Fibroblast of the conjunctiva (primary cell): ENCODE measurements at places on chromosomes 16 and 17.

DNA sequence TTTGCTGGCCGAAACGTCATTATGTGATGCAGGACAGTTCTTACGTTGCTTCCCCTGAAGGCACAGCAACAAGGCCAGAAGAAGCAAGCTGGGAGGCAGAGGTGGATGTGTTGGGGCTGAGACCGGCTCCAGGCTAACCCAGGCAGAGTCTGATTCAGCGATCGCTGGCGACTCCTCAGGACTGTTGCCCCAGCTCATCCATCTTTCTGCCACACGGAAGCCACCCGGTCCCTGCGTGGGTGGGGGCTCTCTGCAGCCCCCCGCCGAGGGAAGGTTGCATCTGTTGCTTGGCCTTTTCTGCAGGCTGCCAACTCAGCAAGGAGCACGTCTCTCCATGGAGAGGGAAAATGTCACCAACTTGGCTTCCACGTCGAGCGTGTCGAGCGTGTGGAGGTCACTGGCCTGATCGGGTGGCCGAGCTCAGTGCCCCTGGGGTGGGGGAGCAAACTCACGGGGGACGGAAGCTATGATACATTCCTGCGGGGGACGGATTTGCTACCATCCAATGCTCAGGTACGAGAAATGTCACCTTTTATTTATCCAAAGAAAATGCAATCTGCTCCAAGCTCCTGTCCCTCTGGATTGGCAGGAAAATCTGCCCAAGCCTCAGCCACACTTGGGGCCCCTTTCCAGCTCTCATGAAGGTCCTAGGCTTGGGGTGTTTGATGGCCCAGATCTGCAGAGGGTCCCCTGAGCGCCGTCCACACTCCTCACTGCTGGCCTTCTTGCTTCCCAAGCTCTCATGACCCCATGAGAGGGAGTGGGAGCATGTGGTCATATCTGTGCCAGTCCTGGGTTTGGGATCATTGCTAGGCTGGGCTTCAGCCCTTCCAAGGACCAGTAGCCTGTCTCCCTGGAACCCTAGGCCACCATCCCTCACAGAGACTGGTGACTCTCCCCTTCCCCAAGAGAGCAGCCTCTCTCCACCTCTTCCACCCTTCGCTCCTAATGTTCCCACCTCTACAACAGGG is 69.4 kb downstream of the RPH3AL start:
- no peak for DNase-seq

GRCh38 chr17:57436565-57436964 is 180.2 kb downstream of the MSI2 start:
- DNase-seq, result no peak

GRCh38 chr16:28879261-28879840 is 1.1 kb downstream of the ATP2A1 start:
- no peak for DNase-seq

- DNase-seq, result no peak
Measured at GRCh38 chr17:32609884-32610650, 123.3 kb downstream of the CDK5R1 start.

GRCh38 chr16:14658063-14658462 is 25.3 kb downstream of the BFAR start:
- no peak for DNase-seq

GRCh38 chr17:1232786-1233185 is 37.5 kb upstream of the BHLHA9 start:
- DNase-seq, result no peak

DNA sequence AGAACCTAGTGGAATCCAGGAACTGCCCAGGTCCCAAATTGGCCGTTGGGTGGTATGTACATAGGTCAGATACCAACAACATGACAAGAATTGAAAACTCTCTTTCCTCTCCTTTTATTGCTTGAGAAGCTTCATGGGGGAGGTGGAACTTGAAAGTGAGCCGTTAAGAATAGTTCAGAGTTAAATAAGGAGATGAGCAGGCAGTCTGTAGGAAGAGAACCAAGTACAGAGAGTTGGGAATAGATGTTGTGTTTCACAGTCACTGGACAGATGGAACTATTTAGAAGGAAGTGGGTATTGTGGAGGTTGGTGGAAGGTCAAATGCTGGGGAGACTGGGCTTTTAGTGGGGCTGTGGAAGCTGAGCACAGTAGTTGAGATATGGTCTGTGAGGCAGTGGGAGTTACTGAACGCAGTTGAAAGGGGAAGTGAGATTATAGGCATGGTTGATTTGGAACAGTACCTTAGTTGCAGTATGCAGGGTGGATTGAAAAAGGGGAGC is 26.4 kb downstream of the ARHGAP44 start:
- no peak for DNase-seq

DNA sequence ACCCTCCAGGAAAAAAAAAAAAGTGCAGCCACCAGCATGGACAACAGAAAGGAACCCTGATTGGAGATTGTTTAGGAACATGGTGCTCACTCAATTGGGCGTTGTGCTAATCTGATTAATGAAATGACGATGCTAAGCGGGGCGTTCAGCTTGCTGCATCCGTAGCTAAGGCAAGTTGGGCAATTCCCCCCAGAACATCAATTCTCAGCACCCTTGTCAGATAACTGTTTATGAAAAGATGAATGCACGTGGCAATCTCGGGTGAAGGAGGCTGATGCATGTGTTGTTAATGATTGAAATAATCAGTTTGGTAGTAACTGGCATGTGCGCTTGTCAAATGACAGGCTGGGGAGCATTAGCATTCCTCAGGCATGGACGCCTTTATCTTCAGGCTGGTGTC is 57.0 kb downstream of the HS3ST3A1 start:
- DNase-seq, result peak; percentile 74

- no peak for DNase-seq
Measured at GRCh38 chr16:17083628-17084027, 387.1 kb downstream of the XYLT1 start.

- no peak for DNase-seq
Measured at GRCh38 chr16:30665155-30665829, 7.1 kb downstream of the FBRS start.

DNA sequence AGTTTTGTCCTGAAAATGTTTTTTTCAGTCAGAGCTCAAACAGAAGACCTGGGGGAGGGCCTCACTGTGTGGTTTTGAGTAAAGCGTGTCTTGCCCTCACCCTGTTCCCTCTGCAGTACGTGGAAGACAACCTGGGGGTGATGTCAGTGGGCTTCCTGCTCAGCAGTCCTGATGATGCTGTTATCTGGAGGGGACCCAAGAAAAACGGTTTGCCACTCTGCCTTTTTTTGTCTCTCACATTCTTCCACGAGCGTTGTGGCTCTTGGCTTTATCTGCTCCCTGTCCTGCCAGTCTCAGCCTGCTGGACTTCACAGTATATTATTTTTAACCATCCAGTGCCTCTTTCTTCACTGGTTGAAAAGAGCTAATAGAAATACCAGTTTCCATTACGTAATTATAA is 12.9 kb downstream of the NUBP1 start:
- no peak for DNase-seq

DNA sequence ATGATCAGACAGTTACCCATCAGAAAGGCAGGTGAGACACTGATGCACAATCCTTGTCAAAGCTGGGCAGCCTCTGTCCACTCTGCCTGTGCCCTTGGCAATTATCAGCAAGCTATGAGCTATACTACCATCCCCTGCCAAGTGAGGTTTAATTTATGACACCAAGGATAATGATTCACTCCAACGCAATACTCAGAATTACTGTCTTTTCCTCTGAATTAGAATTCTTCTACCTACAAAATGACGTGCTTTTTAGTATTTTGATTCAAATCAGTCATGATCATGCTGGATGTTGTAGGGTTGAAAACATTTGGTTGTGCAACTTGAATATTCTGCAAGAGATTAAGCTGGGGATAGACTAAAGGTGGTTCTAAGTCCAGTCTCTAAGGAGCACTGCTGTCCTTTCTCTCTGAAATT is 116.8 kb upstream of the SOX9 start:
- no peak for DNase-seq

DNA sequence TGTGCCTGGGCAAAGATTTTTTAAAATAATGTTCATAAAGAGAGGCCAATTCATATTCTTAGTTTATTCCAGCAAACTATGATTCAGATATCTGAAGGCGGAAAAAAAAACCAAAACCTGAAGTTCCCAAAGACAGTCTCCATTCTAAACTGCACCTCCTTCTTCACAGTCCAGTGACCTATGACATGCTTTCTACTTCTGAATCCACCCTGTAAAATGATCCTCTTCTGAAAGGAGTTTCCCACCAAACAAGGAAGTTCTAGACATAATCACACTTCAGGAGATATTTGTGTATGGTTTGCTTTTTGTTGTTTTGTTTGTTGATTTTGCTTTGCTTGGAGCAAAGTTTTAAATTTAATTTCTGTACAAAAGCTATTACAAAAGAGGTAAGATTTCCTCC is 12.9 kb upstream of the CHST4 start:
- no peak for DNase-seq

DNA sequence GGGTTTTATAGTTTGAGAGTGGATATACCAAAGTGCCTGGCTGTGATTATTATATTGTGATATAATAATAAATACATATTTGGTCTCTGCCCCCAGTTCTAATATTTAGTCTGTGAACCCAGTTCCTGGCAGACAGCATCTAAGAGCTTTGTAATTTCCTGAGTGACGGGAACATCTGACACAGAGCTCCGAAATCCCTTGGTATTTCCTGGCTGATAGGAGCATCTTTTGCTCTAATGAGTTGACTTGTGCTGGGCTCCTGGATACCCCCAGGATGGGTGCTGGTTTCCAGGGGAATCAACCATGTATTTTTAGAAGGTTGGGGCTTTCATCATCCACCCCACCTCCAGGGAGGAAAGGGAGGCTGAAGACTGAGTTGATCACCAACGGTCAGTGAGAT is 187.3 kb downstream of the CDH13 start:
- DNase-seq, result no peak

DNA sequence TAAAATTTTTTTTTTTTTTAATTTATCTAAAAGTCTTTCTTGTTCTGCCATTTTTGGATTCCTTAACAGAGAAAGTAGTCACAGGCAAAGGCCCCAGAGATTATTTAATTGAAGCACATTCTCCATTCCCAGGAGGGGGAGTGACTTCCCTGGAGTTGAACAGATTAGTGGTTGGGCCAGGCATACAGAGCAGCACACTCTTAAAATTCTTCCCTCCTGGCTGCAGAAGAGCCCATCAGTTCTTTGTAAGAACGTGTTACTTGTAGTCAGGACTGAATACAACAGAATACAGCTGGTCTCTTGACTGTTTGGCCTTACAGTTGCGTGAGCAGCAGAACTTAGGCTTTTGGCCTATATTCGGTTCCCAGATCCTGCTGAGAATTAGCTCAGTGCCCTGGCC is 1.8 kb downstream of the ALKBH5 start:
- no peak for DNase-seq

GRCh38 chr16:69286941-69287713 is 24.0 kb upstream of the VPS4A start:
- DNase-seq, result peak; percentile 63

- no peak for DNase-seq
Measured at GRCh38 chr17:79747508-79748294, 17.0 kb downstream of the ENPP7 start.

GRCh38 chr16:51433599-51433998 is 282.5 kb upstream of the SALL1 start:
- no peak for DNase-seq

DNA sequence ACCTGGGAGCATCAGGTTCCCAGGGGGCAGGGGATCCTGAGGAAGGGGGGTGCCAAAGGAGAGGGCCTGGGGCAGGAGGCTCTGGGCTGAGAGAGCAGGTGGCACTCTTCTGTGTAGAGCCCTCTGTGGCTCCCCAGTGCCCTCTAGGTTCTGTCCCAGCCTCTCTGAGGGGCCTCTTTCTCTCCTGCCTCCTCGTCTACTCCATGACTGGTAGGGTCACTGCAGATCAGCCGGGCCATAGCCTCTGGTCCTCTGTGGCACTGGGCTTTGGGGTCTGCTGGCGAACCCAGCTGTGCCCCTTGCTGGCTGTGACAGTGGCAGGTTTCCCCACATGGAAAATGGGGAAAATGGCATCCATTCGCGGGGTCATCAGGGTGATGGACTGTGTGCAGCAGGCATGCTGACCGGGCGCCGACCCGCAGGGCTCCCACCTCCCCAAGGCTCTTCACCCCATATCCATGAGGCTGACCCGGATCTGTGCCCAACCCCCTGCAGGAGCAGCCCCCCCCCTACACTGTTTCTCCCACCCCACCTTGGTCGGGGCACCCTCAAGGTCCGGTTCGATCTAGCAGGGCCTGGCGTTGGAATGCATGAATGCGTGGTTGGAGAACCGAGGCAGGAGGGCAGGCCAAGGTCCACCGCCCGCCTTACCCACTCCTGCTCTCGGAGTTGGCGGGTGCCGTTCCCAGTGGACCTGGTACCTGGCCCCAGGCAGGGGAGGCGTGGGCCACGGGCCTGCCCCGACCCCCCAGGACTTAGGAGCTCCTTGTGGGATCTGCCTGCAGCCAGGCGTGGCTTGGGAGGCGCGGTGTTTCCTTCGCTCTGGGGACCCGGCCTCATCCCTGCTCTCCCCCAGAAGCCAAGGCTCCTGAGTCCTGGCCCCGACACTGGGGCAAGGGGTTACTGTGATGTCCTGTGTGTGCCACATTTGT is 6.5 kb downstream of the GLIS2 start:
- no peak for DNase-seq

GRCh38 chr16:76932541-76933211 is 258.3 kb upstream of the MON1B start:
- no peak for DNase-seq

GRCh38 chr16:79599837-79600637 is 500 bp downstream of the MAF start:
- no peak for DNase-seq

DNA sequence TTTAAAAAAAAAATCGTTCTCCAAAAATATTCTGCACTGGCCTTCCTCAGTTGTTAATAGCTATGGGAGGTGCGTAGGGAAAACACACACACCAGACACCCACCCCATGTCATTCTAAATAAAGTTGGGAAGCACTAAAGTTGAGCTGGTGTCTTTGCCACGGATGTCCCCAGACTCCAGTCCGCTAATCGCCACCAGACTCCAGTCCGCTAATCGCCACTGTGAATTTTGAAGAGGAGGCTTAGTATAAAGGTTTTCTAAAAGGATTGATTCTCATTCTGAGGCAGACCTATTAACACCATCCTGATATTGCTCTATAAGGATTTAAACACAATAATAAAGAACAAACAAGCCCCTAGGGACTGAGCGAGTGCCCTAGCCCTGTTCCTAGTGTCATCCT is 22.7 kb upstream of the CPSF4L start:
- no peak for DNase-seq

GRCh38 chr16:78823027-78823426 is 723.6 kb downstream of the WWOX start:
- DNase-seq, result no peak

- no peak for DNase-seq
Measured at GRCh38 chr17:31112001-31112661, 17.4 kb downstream of the NF1 start.

GRCh38 chr17:76997981-76998531 is 129.9 kb downstream of the MGAT5B start:
- DNase-seq, result no peak

GRCh38 chr17:77512062-77512946 is 371.5 kb downstream of the SEC14L1 start:
- DNase-seq, result no peak

GRCh38 chr16:89176147-89176690 is 4.7 kb downstream of the CDH15 start:
- no peak for DNase-seq

GRCh38 chr17:18005496-18005895 is 32.8 kb downstream of the DRC3 start:
- no peak for DNase-seq
